ENCODE measurements at places on chromosomes 6 and 20.
A peak's percentile ranks its signal among the peaks of the same experiment; 100 is the strongest.

DNA sequence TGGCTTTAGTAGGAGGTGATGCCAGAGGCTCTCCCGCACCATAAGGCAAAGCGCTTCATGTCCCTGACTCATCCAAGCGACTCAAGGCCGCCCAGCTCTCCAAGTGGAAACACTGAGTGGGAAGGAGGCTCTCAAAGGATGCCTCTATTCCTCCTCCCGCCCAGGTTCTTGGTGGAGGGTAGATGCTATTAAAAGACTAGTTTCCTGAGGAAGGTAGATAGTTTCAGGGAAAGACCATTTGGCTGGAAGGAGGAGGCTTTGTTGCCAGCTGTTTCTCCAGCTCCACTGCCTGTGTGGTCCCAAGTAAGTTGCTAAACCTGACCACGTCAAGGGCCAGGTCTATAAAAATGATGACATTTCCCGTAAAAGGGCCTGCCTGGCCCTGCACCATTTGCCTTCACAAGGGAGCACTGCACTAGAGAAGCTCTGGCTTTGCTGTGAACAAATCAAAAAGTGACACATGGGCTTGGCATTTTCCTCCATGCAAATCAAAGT, 48.2 kb downstream of the GMDS start:
- no peak for DNase-seq

DNA sequence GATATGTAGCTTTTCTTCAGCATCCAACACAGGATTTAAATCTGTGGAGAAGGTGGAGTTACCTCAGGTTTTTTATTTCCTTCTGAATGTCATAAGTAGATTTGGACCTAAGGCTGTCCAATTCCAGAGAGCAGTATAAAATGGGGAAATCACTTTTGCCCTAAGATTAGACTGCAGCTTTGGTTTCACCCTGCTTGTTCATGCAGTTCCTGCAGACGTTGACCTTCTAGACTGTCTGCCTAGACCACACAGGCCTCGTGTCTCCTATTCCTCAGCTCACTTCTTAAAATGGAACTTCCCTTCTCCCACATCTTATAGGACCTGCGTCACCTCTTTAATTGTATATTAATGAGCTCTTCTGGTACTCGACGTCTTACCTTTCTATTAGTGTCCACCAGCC, 26.0 kb upstream of the C6orf62 start:
- no peak for DNase-seq

DNA sequence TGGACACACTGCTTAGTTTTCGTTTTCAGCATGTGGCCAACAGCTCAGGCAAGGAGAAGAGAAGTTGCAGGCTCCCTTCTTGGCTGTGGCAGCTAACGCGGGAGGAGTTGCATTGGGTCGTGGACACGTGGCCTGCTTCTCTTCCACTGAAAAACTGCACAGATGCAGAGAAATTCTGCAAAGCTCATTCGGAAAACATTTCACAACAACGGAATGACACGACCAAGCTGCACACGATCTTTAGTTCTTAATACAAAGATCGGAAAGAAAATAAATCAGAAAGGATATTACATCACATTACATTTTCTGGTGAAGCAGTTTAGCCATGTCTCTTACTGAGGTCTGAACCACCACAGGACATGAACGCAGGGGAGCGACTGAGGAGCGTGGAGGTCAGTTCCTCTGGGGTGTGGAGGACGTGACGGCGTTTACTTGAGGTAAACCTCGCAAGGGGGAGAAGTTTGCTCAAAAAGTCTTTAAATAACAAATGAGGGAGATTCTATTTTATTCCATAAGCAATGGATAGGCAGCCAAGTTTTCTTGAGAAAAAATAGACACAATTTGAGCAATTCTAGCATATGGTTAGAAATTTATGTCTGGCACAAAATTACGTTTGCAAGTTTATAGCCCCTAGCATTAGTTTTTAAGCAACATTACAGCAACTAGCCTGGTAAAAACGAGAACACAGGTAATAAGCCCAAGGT, 178.3 kb downstream of the THBS2 start:
- no peak for DNase-seq

- peak; percentile 49 for DNase-seq
Measured at GRCh38 chr20:57753332-57754164, 43.7 kb upstream of the PMEPA1 start.

DNA sequence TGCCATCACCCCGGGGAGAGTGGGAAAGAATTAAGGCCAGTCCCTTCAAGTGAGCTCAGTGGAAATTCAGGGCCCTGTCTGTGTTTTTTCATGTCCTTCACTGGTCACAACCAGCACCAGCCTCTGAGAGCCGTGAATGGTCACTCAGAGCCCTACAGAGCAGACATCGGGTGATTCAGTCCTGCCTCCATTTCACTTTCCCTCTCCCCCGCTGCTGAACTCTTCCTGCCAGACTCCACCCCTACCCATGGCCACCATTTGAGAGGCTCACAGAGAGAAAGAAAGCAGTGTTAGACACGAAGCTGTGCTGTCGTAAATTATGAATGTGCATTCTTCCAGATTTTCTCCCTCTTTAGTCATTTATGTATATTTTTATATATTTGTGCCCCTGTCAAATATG, 5.4 kb downstream of the R3HDML start:
- no peak for DNase-seq
